Sigmoid colon (tissue), 7 donors: ENCODE measurements at places on chromosomes 6 and 20. TPM values are rescaled to one million over a fixed set of nuclear protein-coding genes. Genes with fewer than 3 reads are reported as not detected.
A peak's percentile ranks its signal among the peaks of the same experiment; 100 is the strongest.

DNA sequence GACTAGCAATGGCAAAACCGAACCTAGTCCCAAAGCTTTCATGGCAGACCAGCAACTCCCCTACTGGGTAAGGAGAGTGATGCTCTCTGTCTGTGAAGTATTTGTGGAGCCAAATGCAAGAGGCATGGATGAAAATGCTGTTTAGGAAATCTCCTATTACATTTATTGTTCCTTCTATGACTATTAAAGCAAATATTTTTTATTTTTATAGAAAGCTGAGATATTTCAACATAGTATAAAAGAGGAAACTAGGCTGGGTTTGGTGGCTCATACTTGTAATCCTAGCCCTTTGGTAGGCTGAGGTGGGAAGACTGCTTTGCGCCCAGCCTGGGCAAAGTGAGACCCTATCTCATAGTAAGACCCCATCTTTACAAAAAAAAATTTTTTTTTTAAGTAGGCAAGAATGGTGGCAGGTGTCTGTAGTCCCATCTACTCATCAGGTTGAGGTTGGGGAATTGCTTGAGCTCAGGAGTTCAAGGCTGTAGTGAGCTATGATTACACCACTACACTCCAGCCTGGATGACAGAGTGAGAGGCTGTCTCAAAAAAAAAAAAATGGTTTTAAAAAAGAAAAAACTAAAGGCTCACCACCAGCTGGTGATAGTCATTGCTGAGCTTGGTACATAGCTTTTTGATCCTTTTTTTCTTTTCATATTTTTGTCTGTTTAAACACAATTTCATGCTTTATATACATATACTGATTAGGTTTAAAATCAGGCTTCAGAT is 11.3 kb downstream of the KDM1B start:
- DNase-seq, result no peak
- no peak overlapping the region for H3K27ac ChIP-seq
- H3K27me3 ChIP-seq, result no peaks in the 10 kb centered on the region
- peaks cover 22% of the 10 kb centered on the region for H3K36me3 ChIP-seq
- H3K4me3 ChIP-seq, result no peak overlapping the region

- no peak overlapping the region for H3K4me3 ChIP-seq
- no peak overlapping the region for H3K27ac ChIP-seq
- H3K27me3 ChIP-seq, result no peaks in the 10 kb centered on the region
- DNase-seq, result no peak
- H3K36me3 ChIP-seq, result no peaks in the 10 kb centered on the region
Observed at GRCh38 chr20:40892642-40893041, 136.0 kb upstream of the TOP1 start.

GRCh38 chr6:90997076-90997475 is 410.2 kb upstream of the MAP3K7 start:
- no peak overlapping the region for H3K4me3 ChIP-seq
- H3K36me3 ChIP-seq, result no peaks in the 10 kb centered on the region
- H3K27ac ChIP-seq, result no peak overlapping the region

DNA sequence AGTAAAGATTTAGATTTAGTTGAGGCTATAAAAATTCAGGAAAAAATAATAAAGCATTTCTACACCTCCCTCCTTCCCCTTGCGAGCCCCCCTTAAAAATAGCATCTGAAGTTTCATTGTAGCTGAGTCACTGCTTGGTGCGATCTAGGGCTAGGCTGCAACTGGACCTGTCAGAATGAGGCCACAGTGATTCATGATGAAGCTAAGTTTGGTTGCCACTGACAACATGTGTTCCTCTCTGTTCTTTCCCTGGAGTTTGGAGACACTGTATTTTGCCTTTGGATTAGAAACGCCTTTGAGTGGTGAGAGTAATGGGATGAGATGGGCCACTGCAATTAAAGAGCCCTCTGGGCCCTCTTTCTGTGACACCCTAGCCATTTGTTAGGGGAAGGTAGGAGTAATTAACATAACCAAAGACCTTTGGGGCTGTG is 334.1 kb downstream of the NRN1 start:
- H3K4me3 ChIP-seq, result no peak overlapping the region
- peak; percentile 74 for DNase-seq
- no peaks in the 10 kb centered on the region for H3K27me3 ChIP-seq
- H3K36me3 ChIP-seq, result no peaks in the 10 kb centered on the region
- H3K4me1 ChIP-seq, result no peaks in the 10 kb centered on the region
- peak overlapping the region; percentile 62 for H3K27ac ChIP-seq

PLN gene
- 14.6 TPM for polyA plus RNA-seq

BPIFB6 gene
- not detected for polyA plus RNA-seq

GRCh38 chr20:10179574-10180298 is 38.9 kb upstream of the SNAP25 start:
- no peaks in the 10 kb centered on the region for H3K36me3 ChIP-seq
- no peak overlapping the region for H3K4me3 ChIP-seq
- H3K27ac ChIP-seq, result no peak overlapping the region
- DNase-seq, result no peak
- no peaks in the 10 kb centered on the region for H3K4me1 ChIP-seq

FAM210B gene
- polyA plus RNA-seq, result 17.0 TPM

COL21A1 gene
- 1.9 TPM for polyA plus RNA-seq

DNA sequence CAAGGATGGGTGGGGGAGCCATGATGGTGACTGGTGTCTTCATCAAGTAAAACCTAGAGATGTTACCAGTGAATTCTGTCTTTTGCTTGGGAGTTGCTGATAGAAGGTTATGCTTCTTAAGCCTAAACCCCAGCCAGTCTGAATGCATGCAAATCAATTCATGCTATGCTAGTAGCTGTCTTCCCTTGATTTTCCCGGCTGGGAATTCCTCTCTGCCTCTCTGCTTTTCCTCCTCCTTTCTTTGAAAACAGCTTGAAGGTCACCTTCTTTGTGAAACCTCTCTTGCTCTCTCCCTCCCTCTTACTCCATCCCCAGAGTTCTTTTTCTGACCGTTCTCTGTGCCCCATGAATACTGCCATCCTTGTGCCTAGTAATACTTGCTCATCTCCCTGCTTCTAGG is 58.9 kb downstream of the TMEM200A start:
- no peak overlapping the region for H3K27ac ChIP-seq
- DNase-seq, result no peak
- no peaks in the 10 kb centered on the region for H3K27me3 ChIP-seq
